ENCODE measurements at places on chromosomes 6 and 20. TPM values are rescaled to one million over a fixed set of nuclear protein-coding genes. Genes with fewer than 3 reads are reported as not detected.
A peak's percentile ranks its signal among the peaks of the same experiment; 100 is the strongest.

DNA sequence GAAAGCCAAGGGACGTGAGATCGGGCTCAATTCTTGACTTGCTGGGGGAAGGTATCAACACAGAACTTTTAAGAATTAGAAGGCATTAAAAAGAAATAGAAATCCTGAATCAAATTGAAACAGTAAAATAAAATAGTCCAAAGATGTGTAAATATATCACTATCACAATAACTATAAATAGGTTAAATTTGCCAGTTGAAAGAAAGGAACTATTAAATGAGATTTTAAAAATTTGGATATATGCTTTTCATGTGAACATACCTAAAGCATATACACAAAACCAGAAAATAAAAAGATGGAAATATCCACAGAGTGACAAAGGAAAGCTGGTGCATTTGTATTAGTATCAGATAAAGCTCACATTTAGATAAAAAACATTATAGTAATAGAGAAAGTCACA, 152.4 kb upstream of the ESR1 start:
- DNase-seq: no peak

- DNase-seq: no peak
Measured at GRCh38 chr6:150324044-150324443, 44.8 kb upstream of the IYD start.

- DNase-seq: no peak
Measured at GRCh38 chr6:74638412-74638811, 567.4 kb downstream of the COL12A1 start.

DNA sequence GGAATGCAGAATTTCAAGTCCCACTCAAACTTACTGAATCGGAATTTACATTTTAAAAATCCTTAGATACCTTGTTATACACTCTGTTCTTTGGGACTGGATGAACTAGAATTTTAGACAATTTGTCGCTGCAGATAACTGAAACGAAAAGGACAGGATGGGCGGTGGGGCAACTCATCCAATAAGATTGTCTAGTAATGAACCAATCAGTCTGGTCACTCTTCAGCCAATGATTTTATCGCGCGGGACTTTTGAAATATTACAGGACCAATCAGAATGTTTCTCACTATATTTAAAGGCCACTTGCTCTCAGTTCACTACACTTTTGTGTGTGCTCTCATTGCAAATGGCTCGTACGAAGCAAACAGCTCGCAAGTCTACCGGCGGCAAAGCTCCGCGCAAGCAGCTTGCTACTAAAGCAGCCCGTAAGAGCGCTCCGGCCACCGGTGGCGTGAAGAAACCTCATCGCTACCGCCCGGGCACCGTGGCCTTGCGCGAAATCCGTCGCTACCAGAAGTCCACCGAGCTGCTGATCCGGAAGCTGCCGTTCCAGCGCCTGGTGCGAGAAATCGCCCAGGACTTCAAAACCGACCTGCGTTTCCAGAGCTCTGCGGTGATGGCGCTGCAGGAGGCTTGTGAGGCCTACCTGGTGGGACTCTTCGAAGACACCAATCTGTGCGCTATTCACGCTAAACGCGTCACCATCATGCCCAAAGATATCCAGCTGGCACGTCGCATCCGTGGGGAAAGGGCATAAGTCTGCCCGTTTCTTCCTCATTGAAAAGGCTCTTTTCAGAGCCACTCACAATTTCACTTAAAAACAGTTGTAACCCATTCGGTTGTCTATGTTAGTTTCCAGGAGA, 41.9 kb upstream of the HFE start:
- peak; percentile 87 for DNase-seq

Gene SIRPA
- total RNA-seq: 0.05 TPM

Gene PLG
- 0.41 TPM for total RNA-seq

DNA sequence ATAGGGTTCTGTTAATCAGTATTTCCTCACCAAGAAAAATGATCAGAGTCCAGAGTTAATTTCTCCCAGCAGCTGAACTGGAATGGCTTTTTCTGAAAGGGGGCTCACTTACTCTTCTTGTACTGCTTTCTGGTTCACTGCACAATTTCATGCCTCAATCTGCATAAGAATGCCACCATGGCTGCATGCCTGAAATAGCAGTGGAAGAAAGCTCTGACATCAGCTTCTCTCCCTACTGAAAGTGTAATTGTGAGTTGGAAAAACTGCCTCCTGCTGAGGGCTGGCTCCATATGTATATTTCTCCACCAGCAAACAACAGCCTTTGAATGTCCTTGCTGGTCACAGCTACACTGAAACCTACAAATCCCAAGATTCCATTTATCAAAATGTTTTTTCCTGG, 1027.2 kb upstream of the GJE1 start:
- DNase-seq: no peak

DNA sequence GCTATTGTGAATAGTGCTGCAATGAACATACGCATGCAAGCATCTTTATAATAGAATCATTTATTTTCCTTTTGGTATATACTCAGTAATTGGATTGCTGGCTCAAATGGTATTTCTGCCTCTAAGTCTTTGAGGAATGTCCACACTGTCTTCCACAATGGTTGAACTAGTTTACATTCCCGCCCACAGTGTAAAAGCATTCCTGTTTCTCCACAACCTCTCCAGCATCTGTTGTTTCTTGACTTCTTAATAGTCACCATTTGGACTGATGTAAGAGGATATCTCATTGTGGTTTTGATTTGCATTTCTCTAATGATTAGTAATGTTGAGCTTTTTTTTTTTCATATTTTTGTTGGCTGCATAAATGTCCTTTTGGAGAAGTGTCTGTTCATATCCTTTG, 208.7 kb downstream of the PHF3 start:
- DNase-seq: no peak

GRCh38 chr6:39226639-39227329, 2.5 kb downstream of the KCNK5 start:
- no peak for DNase-seq

- no peak for DNase-seq
Measured at GRCh38 chr20:48124960-48125359, 339.7 kb upstream of the SULF2 start.

Gene CCDC170
- total RNA-seq: not detected

DNA sequence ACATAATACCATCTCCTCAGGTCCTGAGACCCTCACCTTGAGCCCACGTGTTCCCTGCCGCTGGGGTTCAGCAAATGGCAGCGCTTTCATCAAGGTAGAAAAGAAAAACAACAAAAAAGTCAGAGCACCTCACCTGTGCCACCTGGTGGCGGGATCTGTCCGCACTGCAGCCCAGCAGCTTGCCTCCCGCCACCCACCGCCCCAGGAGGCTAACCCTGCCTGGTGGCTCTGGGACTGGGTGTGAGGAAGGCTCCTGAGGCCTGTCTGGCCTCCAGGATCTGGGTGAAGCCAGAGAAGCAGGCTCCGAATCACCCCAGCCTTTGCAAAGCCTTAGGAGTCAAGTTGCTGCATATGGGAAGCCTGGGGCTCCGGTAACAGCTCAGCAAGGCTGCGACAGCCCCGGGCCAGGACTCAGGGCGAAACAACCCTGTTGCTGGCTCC, 270.8 kb downstream of the BMP7 start:
- peak; percentile 3 for DNase-seq

DNA sequence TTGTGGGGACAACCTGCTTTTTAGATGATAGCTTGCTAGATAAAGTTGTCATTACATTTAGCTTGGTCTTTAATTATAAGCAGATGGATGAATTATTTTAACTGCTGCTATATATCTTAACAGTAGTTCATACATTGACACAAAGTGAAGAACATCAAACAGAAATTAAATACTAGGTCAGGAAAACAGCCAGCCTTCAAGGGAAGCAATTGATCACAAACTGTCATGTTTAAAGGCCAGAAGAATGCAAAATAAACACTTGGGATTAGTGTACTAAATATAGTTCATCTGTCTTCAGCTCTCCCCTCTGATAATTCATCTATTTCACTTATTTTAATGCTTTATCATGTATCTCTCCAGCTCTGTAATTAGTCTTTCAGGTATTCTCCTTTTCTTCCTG, 225.1 kb upstream of the FERMT1 start:
- DNase-seq: no peak

DNA sequence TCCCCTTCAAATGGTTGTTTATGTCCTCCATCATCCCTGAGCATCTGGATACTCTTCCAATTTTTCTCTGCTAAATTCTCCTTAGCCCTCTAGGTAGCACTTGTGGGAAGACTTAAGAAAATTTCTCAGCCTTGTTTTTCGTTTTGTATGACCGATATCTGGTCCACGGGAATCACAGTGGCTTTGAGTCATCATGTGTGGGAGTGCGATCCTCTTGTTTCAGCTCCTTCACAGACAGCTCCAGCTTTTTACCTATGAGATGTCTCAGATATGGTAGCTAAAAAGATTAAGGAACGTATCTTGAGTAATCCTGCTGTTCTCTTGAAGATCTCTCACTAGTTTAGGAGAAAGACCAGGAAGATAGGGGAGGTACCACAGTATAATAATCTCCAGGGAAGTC, 196.1 kb downstream of the GRM1 start:
- DNase-seq: no peak

Gene ADGRF5
- total RNA-seq: not detected

DNA sequence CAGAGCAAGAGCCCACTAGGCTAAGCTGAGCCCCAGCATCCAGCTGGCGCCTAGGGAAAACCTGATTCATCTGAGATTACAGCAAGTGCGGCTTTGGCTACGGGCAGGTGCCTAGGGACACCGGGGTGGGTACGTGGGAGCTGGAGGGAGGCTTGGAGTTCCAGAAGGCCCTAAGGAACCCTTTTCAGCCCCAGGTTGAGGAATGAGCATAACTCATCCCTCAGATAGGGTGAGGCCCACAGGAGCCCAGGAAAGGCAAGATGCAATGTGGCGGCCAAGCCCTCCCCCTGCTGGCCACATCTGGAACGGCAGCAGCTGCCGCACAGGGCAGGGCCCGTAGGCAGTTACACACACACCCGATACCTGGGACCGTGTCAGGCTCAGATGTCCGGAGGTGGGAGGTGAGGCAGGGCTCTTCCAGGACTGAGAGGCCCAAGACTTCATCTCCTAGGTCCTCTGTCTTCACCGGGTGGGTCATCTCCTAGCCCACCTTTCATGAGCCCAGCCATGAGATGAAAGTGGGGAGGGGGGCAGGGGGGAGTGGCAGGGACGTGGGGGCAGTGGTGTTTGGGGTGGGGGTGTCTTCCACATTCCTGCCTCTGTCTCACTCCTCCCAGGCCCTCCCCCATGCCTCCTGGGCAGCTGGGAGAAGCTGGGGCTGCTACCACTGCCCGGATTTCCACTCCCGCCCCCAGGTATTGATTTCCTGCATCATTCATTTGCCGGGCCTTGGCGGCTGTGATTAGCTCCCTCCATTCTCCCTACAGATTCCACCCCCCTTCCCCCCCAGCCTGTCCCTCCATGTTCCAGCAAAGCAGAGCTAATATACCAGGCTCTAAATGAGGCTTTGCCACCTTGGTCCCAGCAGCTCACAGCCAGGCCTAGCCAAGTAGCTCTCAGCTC, 5.5 kb downstream of the MDGA1 start:
- DNase-seq: peak; percentile 76

DNA sequence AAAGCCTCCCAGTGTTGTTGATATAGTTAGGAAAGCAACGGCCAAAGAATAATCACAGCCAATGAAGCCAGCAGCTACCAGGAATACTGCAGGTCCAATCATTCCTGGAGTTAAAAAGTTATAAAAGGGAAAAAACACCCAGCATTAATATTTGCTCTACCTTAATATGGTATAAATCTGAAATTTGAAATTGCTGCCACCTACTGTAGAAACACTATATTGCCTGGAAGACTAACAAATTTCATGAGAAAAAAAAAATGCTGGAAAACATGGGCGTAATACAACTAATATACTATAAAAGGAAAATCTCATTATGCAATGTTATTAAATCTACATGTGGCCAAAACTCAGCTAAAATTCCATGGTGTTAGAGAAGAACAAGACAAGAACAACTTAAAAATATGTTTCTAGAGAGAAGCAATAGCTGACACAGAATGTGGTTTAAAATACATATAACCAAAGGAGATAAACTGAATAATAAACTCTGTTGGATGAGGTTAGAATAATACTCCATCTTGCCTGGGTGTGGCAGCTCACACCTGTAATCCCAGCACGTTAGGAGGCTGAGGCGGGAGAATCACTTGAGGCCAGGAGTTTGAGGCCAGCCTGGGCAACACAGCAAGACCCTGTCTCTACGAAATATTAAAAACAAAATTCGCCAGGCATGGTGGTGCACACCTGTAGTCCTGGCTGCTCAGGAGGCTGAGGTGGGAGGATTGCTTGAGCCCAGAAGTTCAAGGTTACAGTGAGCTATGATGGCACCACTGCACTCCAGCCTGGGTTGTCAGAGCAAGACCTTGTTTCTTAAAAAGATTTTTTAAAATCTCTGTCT, 43.1 kb downstream of the SLC17A5 start:
- DNase-seq: no peak

DNA sequence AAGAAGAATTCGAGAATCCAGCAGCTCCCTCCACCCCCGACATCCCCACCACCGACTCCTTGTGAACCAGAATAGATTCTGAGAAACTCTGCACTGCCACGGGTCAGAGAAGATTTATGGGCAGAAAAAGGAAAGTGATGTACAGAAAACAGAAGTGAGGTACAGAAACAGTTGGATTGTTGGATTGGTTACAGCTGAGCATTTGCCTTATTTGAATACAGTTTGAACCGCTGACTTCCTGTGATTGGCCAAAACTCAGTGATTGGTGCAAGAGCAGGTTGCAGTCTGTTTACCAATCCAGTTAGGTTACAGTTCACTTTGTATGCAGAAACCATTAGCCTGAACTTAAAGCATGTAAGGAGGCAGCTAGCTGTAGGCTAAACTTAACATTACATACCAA, 131.2 kb upstream of the HDDC2 start:
- no peak for DNase-seq

Gene ARMH2
- total RNA-seq: not detected

Gene GSTA4
- total RNA-seq: 17.5 TPM

GRCh38 chr6:113416170-113416569, 441.0 kb upstream of the MARCKS start:
- DNase-seq: no peak

DNA sequence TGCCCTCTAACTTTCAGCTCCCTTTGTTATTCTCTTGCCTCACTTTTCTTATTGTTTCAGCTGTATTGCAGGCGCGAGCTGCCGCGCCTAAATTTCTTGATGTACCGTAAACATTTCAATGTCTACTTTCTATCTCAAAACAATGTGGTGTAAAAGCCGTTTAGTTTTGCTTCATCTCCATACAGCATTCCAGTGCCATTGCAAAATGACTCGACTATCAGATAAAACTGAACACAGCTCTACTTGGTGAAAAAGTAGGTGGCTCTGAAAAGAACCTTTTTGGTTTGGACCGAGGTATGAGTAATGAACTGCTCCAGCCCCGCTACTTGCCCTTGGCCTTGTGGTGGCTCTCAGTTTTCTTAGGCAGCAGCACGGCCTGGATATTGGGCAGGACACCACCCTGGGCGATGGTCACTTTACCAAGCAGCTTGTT, 74.6 kb downstream of the OR2B2 start:
- no peak for DNase-seq

- DNase-seq: no peak
Measured at GRCh38 chr6:125375821-125376220, 74.1 kb upstream of the HDDC2 start.

Gene VWA7
- total RNA-seq: 3.3 TPM

Gene CNKSR3
- 0.12 TPM for total RNA-seq

- no peak for DNase-seq
Measured at GRCh38 chr6:168361766-168362165, 42.2 kb upstream of the DACT2 start.

GRCh38 chr20:44056010-44056698, 130.8 kb downstream of the JPH2 start:
- DNase-seq: peak; percentile 59

GRCh38 chr6:121205569-121205968, 128.7 kb downstream of the TBC1D32 start:
- no peak for DNase-seq

Gene NRM
- total RNA-seq: 26.9 TPM
